Caki2 (cell line): ENCODE measurements at places on chromosomes 6 and 20. TPM values are rescaled to one million over a fixed set of nuclear protein-coding genes. Genes with fewer than 3 reads are reported as not detected.

Gene LY6G5C
- 0.30 TPM in 1 of 2 replicates, not detected in the other for total RNA-seq

Gene COL9A3
- not detected in 2 replicates for total RNA-seq

Gene PNLDC1
- total RNA-seq = not detected in 2 replicates

Gene XKR7
- 8.1 and 9.7 TPM in 2 replicates for total RNA-seq

Gene SLC17A9
- total RNA-seq = 4.5 and 5.5 TPM in 2 replicates

Gene PIGU
- 26.0 and 33.8 TPM in 2 replicates for total RNA-seq

Gene SLC2A10
- 7.9 TPM in 2 replicates for total RNA-seq

Gene RBM24
- total RNA-seq = 2.4 and 4.7 TPM in 2 replicates

Gene CPNE1
- 265 and 314 TPM in 2 replicates for total RNA-seq

Gene OXT
- total RNA-seq = not detected in 2 replicates

Gene HNF4A
- total RNA-seq = not detected in 2 replicates

Gene CLIC5
- total RNA-seq = not detected in 2 replicates

Gene RGL2
- 38.8 and 53.7 TPM in 2 replicates for total RNA-seq

Gene SYNJ2
- total RNA-seq = 14.2 and 21.3 TPM in 2 replicates

Gene EDN3
- not detected in 2 replicates for total RNA-seq

Gene BPIFB1
- total RNA-seq = not detected in 2 replicates

Gene EPPIN
- total RNA-seq = not detected in 2 replicates

Gene POU5F1
- 0.09 and 26.0 TPM in 2 replicates for total RNA-seq

Gene PARD6B
- total RNA-seq = 58.6 and 82.5 TPM in 2 replicates

Gene TPBG
- 26.5 and 28.9 TPM in 2 replicates for total RNA-seq

Gene SCAF8
- 7.3 and 10.2 TPM in 2 replicates for total RNA-seq

Gene FLOT1
- 352 and 441 TPM in 2 replicates for total RNA-seq

Gene SRMS
- not detected in 2 replicates for total RNA-seq

Gene FAM110A
- 7.3 and 14.9 TPM in 2 replicates for total RNA-seq

Gene CAPN11
- total RNA-seq = not detected in 2 replicates

Gene DEFB124
- total RNA-seq = not detected in 2 replicates

Gene MOG
- total RNA-seq = not detected in 2 replicates

Gene SLC22A3
- total RNA-seq = 2.4 and 2.5 TPM in 2 replicates

Gene FNDC11
- total RNA-seq = 1.1 and 8.2 TPM in 2 replicates

Gene UBE2C
- 112 and 164 TPM in 2 replicates for total RNA-seq

Gene VGLL2
- not detected in 2 replicates for total RNA-seq

Gene DDR1
- total RNA-seq = 182 and 197 TPM in 2 replicates

Gene HLA-DPA1
- total RNA-seq = not detected in 2 replicates

Gene COL20A1
- 0.14 and 0.87 TPM in 2 replicates for total RNA-seq

Gene DSE
- 10.6 and 15.6 TPM in 2 replicates for total RNA-seq

Gene RTF2
- total RNA-seq = 127 and 151 TPM in 2 replicates

Gene MOXD1
- 23.9 and 33.6 TPM in 2 replicates for total RNA-seq

Gene MAS1L
- total RNA-seq = not detected in 2 replicates

Gene LYRM4
- total RNA-seq = 39.1 and 42.3 TPM in 2 replicates

Gene ACTL10
- 10.2 and 15.2 TPM in 2 replicates for total RNA-seq

Gene IMPG1
- total RNA-seq = not detected in 2 replicates

Gene VWA7
- 5.5 and 6.1 TPM in 2 replicates for total RNA-seq

Gene CST4
- 16.1 and 28.3 TPM in 2 replicates for total RNA-seq

Gene PCMTD2
- total RNA-seq = 21.2 and 55.1 TPM in 2 replicates
